MM.1S (cell line): ENCODE measurements at places on chromosomes 11 and 22.

- DNase-seq, result peak; percentile 26
Observed at GRCh38 chr11:9210922-9211320, 54.2 kb downstream of the DENND5A start.

DNA sequence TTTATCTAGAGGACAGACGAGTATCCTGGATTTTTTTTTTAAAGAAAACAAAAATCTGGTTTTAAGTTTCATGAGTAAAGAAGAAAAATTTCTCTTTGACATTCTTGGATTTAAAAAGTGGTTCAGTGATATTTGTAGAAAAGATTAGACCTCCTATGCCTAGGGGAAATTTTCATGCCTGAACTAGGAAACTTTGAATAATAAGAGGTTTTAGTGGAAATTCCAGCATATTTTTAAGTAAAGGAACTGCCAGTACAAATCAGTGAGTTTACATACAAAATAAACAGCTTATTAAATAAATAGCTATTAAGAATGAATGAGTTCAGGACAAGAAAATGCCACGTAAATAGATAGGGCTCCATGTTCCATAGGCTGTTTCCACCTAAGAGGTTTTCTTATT lies 17.5 kb downstream of the JAM3 start:
- DNase-seq, result no peak

DNA sequence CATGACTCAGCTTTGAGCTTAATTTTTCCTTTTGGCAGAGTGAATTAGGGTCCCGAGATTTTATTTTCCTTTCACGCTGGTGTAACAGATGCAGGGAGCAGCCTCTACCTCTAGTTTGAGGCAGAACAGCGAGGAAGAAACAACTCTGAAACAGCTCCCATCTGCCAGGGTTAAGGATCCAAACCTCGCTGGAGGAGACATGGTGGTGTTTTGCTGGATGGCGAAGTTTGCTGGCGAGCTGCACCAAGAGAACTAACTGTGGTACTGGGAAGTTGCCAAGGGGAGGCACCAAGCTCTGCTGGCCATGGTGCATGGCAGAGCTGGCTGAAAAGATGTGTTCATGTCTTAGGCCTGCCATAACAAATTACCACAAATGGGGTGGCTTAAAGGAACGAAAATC lies 7.6 kb upstream of the ALKBH3 start:
- DNase-seq, result no peak

GRCh38 chr11:36155770-36156160 lies 133.5 kb downstream of the COMMD9 start:
- DNase-seq, result no peak

DNA sequence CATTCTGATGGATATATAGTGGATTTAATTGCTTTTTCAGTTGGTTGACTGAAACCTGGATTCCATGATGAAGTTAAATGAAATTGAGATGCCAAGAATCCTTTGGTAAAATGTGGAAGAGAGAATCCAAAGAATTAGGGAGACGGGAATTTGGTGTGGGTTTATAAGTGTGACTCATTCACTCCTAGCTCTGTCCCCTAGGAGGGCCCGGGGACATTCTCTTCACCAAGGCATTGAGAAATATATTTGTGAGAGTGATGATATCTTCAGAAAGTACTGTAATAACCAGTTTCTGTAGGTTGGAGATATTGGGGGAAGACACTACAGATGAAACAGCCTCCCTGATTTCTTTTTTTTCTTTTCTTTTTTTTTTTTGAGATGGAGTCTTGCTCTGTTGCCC lies 13.6 kb upstream of the PHOX2A start:
- DNase-seq, result no peak

GRCh38 chr11:34067383-34068065 lies 16.0 kb downstream of the CAPRIN1 start:
- no peak for DNase-seq

DNA sequence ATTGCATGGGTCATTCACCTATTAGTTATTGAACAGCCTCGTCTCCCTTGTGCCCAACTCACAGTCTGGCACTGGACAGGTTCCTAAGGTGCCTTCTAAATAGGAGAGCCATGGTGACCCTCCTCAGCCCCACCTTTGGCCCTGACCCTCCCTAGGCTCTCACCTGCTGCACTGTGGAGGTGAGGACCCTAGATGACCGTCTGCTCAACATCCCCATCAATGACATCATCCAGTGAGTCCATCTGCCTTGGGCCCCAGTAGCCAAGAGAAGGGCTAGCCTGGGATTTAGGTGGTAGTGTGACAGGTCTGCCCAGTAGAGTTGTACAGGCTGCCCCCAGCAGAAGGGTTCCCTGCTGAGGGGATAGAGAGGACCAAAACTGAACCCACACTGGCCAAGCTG lies 13.6 kb downstream of the UCP2 start:
- DNase-seq, result no peak

DNA sequence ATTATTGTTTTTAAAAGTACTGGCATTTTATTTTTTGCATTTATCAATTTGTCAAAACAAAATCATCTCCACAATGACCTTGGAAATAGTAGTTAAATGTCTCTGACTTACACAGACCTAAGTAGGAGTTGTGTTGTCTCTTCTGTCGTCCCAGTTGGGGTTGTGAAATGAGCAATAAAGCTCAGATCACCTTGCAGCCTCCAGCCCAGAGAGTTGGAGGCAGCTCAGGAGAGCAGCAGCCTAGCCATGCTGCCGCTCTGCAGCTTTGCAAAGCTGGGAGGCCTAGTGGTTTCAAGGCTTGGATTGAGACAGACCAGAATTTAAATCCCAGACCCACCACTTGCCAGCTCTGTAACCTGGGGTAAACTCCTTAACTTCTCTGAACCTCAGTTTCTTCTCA lies 65.2 kb upstream of the CRYBB3 start:
- no peak for DNase-seq

DNA sequence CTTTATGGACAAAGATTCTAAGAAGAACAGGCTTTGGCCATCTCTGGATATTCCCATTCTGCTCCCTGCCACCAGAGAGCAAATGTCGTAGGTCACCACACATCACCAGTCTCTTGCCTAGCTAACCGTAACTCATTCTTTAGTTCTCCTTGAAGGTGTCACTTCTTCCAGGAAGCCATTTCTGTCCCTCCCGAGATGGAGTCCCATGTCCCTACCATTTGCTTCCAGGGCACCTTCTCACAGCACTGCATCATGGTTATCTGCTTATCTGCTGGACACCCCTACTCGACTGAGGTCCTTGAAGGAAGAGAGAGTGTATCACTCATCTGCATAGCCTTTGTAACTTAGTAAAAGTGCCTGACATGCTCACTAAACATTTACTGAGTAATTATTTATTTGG lies 47.6 kb downstream of the FAM83F start:
- no peak for DNase-seq

DNA sequence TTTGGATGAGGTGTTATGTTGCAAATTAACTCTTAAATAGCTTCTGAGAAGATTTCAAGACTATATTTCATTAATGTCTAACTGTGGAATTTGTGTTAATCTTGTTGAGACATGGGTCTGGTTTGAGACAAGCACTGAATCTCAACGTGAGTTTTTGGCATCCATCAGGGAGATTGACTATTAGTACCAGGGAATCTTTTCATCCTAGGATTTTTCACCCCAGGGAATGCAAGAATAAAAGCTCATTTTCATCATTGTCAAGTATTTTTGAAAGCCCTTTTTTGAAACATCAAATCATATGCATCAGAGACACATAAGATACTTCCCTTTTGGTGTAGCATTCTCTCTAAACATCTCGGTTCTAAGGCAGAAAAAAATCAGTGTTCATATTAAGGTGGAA lies 19.5 kb downstream of the OR5T2 start:
- DNase-seq, result no peak

GRCh38 chr11:132424433-132424832 lies 1054.0 kb downstream of the NTM start:
- DNase-seq, result no peak

DNA sequence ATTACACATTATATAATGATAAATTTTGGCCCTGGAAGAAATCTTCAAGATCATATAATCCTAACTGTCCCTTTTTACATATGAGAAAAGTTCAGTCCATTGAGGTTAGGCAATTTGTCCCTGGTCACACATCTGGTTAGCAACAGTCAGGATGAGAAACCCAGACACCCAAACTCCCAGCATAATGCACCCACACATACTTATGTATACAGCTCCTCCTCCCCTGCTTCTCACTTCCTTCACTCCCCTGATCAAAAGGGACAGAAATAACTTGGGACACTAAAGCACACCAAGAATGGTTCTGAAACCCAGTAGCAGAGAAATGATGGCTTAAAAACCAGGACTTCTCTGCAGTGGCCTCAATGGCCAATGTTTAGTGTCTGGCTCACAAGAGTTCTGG lies 11.1 kb downstream of the NUMA1 start:
- DNase-seq, result no peak

DNA sequence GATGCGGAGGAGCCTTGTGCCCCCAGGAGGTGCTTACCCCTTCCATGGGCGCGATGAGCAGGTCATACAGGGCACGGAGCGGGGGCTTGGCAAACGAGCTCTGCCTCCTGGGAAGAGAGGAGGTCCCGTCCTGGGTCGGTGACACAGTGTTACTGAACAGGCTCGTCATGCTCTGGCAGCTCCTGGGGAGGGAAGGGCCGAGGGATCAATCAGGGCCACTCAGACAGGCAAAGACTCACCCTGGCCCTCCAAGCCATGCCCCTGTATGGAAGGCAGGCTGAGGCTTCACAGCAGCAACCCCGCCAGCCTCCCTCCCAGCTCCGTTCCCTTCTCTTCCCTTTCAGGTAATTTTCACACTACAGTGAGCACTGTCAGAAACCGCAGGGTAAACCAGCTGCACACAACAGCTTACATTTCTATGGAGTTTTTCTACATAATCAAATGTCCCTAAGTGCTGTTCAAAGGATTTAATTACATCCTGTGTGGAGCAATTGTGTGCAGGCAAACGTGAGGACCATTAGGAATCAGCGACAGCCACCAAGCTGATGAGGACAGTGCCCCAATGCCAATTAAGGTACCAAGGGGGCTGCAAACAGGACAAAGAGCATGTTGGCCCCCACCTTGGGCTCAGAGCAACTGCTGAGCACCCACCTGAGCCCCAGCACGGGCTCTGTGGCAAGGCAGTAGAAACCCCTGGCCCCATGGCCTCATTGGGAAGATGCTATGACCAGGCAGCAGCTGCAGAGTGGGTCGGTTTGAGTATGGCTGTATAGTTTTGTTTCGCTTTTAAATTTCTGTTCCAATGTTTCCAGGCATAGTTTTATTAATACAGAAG lies 95.4 kb upstream of the PITPNB start:
- no peak for DNase-seq

- DNase-seq, result no peak
Observed at GRCh38 chr22:29130476-29130875, 57.6 kb downstream of the KREMEN1 start.

- no peak for DNase-seq
Observed at GRCh38 chr22:24411256-24412004, 16.0 kb upstream of the ADORA2A start.

DNA sequence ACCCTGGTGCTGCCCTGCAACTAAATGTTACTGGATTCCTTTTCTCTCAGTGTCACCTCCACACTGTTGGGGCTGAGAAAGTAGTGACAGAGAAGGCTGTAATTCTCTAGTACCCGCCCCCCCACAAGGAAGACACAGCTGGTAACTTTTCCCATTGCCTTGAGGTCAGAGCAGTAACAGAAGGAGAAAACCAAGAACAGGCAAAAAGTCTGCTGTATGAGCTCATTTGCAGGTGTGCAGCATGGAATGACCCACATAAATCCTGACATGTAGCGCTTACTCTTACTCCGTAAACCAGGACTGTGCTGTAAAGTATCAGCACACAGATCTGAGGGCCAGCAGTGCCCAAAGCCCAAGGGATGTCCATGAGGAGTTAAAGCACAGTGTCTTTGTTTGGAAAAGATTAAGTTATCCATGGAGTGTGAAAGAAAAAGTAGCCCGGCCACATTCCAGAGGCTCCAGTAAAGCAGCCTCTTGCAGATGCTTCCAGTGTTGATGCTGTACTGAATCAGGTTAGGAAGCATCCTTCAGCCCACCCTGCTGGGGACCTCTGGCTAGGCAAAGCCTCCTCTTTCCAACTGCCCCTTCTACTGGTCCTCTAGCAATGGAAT lies 120.7 kb downstream of the PLEKHA7 start:
- no peak for DNase-seq

DNA sequence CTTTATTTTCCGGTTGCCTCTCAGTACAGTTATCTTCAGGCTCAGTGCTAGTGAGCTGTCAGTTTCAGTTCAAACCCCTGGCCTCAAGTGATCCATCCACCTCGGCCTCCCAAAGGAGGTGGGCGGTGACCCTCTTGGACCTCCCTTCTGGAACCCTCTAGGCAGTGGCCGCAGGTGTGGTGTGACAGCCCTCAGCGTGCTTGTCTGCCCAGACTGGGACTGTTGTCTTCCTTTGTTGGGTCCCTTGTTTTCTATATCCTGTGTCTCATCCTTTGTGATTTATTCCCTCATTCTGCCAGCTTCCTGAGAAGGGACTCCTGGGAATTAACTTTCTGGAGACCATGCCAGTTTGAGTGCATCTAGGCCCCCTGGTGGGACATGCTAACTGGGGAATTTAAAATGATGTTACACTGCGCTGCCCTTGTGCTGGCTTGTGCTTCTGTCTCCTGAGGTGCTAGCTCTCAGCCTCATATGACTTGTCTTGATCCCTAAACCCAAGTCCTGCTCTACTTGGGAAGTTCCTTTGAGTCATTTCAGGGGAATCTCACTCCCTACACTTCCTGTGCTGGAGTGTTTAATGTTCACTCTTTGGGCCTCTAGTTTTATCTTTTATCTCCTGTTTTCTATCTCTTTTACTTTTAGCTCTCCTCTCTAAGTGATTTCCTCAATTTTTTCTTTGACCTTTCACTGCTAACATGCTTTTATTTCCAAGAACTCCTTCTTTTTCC lies 19.4 kb downstream of the MED15 start:
- DNase-seq, result no peak

- DNase-seq, result no peak
Observed at GRCh38 chr22:44263547-44263946, 49.2 kb downstream of the SHISAL1 start.

DNA sequence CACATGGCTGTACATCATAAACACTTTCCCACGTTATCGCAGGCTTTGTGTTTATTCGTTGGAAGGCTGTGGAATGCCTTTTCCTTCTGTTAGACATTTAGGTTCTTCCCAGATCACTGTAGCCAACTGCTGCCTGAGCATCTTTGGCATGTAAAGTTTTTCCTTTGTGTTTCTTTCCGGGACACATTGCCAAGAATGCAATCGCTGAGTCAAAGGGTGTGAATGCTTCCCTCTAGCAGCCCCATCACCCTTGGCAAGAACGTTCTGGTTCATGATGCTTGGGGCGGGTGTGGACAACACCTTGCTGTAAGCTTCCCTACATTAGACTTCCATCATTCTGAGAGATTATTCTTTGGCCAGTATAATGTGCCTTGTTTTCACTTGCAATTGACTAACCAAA lies 136.2 kb downstream of the OSBP2 start:
- DNase-seq, result no peak

GRCh38 chr11:61515686-61516085 lies 7.1 kb downstream of the LRRC10B start:
- DNase-seq, result no peak

GRCh38 chr22:48864748-48865147 lies 962.9 kb downstream of the BRD1 start:
- DNase-seq, result no peak

GRCh38 chr11:2445746-2446551 lies 1.1 kb downstream of the KCNQ1 start:
- peak; percentile 9 for DNase-seq

GRCh38 chr11:70415191-70415590 lies 16.9 kb downstream of the CTTN start:
- DNase-seq, result no peak
